Karpas-422 (cell line): ENCODE measurements at places on chromosomes 5 and 9.

DNA sequence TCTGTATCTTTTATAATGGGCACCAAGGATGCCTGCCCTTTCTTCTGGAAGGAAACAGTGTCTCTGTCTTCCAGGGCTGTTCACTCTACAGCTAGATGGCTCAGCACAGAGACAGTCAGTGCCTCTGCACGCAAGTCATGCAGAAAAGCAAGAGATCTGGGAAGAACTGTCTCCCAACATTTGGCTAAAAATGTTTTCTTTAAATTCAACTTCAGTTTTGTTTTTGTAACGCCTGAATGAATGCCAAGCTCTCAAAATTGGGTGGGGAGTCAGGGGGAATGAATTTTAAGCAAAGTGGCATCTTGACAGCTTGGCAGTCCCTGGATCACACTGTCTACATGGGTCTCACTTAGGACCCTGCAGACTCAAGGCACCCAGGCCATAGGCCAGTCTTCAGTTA is 12.6 kb downstream of the OLFML2A start:
- no peak for DNase-seq

DNA sequence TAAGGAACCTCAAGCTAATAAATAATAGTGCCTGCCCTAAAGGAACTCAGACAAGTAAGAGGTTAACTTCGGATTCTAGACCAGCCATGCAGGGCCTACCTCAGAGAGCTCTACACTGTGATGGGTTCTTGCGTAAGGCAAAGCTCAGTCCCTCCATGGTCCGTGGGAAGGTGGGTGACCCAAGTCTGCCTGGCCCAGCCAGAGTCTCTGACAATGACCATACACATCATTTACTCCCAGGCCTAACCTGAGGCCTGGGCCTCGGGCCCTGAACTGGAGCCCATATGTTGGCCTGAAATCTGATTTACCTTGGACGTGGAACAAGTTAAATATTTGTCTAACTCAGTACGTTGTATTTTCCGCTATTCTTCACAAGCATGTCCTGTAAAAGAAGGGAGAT is 55.1 kb downstream of the TMEM174 start:
- DNase-seq = no peak

- DNase-seq = no peak
Observed at GRCh38 chr5:2270467-2270866, 387.7 kb upstream of the IRX4 start.

- DNase-seq = no peak
Observed at GRCh38 chr9:11039006-11039405, 426.2 kb upstream of the PTPRD start.
